Activated naive CD8-positive, alpha-beta T cell treated with anti-CD3 and anti-CD28 coated beads, Interleukin-2, amount 50 U/mL, for 24 hours (primary cell): ENCODE measurements at places on chromosomes 1 and 21.

DNA sequence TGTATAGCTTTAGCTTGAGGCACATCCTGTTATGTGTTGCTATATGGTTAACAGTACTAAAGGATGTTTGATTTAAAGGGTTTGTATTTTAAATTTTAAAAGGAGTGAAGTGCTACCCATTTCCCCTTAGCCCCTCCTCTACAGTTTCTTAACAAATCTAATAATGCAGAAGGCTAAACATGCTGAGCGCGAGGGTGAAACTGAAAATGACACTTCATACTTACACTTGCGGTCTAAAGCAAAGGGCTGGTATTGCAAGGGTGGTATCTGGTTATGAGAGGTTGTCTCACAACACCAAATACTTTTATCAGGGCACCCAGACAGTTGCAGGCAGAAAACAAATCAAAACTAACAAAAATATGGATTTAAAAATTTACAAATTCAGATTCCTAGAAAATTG, 172.3 kb downstream of the SIPA1L2 start:
- no peak for DNase-seq
- H3K4me3 ChIP-seq, result no peak overlapping the region
- peaks cover 17% of the 10 kb centered on the region for H3K4me1 ChIP-seq
- H3K36me3 ChIP-seq, result no peaks in the 10 kb centered on the region

- peaks cover 10% of the 10 kb centered on the region for H3K36me3 ChIP-seq
- peaks cover 69% of the 10 kb centered on the region for H3K4me1 ChIP-seq
- peak overlapping the region; percentile 41 for H3K4me3 ChIP-seq
- H3K27me3 ChIP-seq, result no peaks in the 10 kb centered on the region
- peak overlapping the region; percentile 87 for H3K27ac ChIP-seq
These were observed 86.6 kb upstream of the DPH5 start for GRCh38 chr1:101112051-101112780.

DNA sequence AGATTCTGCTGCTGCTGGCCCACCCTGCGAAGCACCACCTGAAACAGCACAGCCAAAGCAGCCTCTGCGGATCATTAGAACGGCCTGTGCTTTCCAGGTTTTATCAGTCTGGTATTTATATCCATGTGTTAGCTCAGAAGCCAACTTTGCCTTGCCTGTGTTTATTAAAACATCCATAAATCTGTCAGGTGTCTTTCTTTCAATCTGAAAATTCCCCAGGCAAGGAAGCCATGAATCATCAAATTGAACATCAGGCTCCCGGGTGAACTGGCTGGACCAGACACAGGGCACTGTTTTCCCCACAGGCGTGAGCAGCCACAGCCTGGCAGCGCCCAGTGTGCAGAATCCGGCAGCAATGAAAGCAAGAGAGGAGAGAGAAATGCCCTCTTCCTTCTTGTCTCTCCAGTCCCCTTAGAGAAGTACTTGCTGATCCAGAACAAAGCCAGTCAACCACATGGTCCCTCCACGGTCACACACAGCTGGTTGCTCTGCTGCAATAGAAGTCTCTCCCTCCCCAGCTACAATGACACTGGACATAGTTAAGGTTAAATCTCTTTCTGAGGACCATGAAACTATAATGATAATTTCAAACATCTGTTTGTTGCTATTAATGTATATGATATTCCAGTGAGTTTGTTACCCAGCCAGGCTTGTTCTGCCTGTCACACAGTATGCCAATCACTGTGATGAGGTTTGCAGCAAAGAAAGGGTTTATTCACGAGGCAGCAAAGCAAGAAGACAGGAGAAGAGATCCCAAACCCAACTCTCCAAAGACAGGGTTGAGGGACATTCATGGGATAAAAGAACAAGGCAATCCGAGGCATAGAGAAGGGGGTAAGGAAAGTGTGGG, 212.1 kb upstream of the FMN2 start:
- no peak overlapping the region for H3K27ac ChIP-seq
- DNase-seq, result no peak
- no peaks in the 10 kb centered on the region for H3K4me1 ChIP-seq
- no peaks in the 10 kb centered on the region for H3K36me3 ChIP-seq
- H3K4me3 ChIP-seq, result no peak overlapping the region

GRCh38 chr1:23120383-23120782, 48.3 kb downstream of the LUZP1 start:
- H3K4me3 ChIP-seq, result no peak overlapping the region
- peaks cover 3% of the 10 kb centered on the region for H3K36me3 ChIP-seq
- no peak for DNase-seq
- no peak overlapping the region for H3K27ac ChIP-seq
- H3K4me1 ChIP-seq, result peaks cover 52% of the 10 kb centered on the region

GRCh38 chr1:85200463-85201339, at the start of gene SYDE2:
SYDE2 (minus strand) TSS chr1:85201016; CDS start chr1:85200996, 20 bp downstream.
- DNase-seq, result peak; percentile 61
- peak within 1 kb of the TSS; percentile 90 for H3K4me3 ChIP-seq
- H3K4me1 ChIP-seq, result peaks cover 23% of the 10 kb centered on the region
- peaks cover 3% of the 10 kb centered on the region for H3K36me3 ChIP-seq
- H3K27me3 ChIP-seq, result peaks cover 5% of the 10 kb centered on the region
- H3K27ac ChIP-seq, result peak within 1 kb of the TSS; percentile 88

- no peaks in the 10 kb centered on the region for H3K27me3 ChIP-seq
- H3K4me3 ChIP-seq, result no peak overlapping the region
- H3K36me3 ChIP-seq, result no peaks in the 10 kb centered on the region
- no peaks in the 10 kb centered on the region for H3K4me1 ChIP-seq
- H3K27ac ChIP-seq, result no peak overlapping the region
These were observed 402.9 kb downstream of the TGFB2 start for GRCh38 chr1:218748071-218748470.

- H3K36me3 ChIP-seq, result no peaks in the 10 kb centered on the region
- DNase-seq, result no peak
- H3K4me1 ChIP-seq, result no peaks in the 10 kb centered on the region
- no peak overlapping the region for H3K27ac ChIP-seq
- H3K4me3 ChIP-seq, result no peak overlapping the region
These were observed 33.7 kb upstream of the ACTL8 start for GRCh38 chr1:17721444-17721843.

- H3K27ac ChIP-seq, result no peak overlapping the region
- H3K36me3 ChIP-seq, result no peaks in the 10 kb centered on the region
- H3K4me1 ChIP-seq, result no peaks in the 10 kb centered on the region
- no peaks in the 10 kb centered on the region for H3K27me3 ChIP-seq
These were observed 45.4 kb upstream of the GOLT1A start for GRCh38 chr1:204259196-204259595.

GRCh38 chr1:229434005-229434640, at the start of gene ACTA1:
ACTA1 (minus strand) TSS chr1:229434094; CDS start chr1:229433115, 979 bp downstream.
- H3K27me3 ChIP-seq, result peaks cover 61% of the 10 kb centered on the region
- peaks cover 13% of the 10 kb centered on the region for H3K36me3 ChIP-seq
- peaks cover 24% of the 10 kb centered on the region for H3K4me1 ChIP-seq
- no peak within 1 kb of the TSS for H3K4me3 ChIP-seq
- H3K27ac ChIP-seq, result no peak within 1 kb of the TSS

DNA sequence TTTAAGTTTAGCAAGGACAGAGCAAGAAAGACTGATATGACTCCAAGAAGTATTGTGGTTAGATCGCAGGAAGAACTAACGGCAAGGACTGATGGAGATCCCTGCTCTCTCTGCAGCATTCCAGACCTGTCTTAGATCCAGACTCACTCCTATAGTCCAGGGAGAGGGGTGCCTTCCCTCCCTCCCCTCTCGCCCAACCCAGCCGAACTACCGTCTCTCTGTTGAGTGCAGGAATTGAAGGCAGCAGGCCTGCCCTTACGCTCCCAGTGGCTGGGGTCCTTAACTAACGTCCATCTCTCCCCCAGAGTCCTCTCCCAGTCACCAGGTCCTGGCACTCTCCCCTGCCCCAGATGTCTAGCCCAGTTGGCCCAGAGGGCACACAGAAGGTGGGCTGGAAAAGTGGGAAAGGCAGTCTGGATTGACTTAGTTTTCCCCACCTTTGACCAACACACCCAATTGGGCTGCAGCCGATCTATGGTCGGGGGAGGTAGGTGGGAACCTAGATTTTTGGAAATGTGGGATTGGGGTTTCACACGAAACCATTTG, 1.1 kb downstream of the CRABP2 start:
- H3K27me3 ChIP-seq, result peaks cover 33% of the 10 kb centered on the region
- no peak for DNase-seq
- no peaks in the 10 kb centered on the region for H3K36me3 ChIP-seq
- peaks cover 23% of the 10 kb centered on the region for H3K4me1 ChIP-seq
- no peak overlapping the region for H3K27ac ChIP-seq

DNA sequence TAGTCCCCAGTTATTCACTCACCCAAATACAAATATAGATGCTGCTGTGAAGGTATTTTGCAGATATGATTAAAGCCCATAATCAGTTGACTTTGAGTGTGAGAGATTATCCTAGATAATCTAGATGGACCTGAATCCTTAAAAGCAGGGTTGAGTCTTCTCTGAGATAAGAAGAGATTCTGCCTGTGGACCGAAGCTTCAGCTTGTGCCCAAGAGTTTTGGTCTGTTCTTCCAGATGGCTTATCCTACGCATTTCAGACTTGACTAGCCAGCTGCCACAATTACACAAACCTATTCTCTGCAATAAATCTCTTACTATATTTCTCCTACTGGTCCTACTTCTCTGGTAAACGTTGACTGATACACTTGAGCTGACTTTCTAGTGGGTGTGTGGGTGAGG, 145.1 kb downstream of the KCNJ6 start:
- no peak overlapping the region for H3K4me3 ChIP-seq
- no peak overlapping the region for H3K27ac ChIP-seq
- no peak for DNase-seq
- peaks cover 7% of the 10 kb centered on the region for H3K27me3 ChIP-seq

GRCh38 chr1:85275701-85276214, 674 bp downstream of the BCL10 start:
- peak overlapping the region; percentile 86 for H3K4me3 ChIP-seq
- peak overlapping the region; percentile 89 for H3K27ac ChIP-seq
- H3K27me3 ChIP-seq, result no peaks in the 10 kb centered on the region
- H3K36me3 ChIP-seq, result peaks cover 25% of the 10 kb centered on the region

DNA sequence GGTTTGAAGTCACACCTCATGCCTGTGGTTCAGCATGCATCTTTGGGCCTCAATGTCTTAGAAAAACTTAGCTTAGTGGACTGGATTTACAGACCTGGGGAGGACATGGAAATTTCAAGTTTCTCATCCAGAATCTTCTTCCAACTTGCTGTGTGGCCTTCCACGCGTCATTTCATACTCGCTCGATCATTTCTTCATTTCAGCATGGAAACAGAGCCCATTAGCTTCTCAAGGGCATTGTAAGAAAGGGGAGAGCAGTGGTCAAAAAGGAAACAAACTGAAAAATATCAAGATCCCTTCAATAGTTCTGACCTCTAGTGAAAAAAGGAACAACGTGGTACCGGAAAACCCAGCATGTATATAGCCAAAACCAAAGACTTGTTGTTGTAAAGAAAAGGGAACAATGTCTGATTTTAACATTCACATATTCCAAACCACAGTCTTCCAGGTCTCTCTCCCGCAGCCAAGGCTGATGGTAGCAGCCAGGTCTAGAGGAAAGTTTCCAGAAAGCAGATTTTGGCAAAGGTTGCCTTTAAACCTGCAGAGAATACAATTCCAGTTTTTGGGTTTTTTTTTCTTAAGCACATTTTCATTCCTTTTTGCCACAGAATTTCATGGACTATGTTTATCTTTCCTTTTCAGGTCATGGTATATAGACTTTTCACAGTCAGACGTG, 97.0 kb upstream of the CDC42BPA start:
- H3K4me3 ChIP-seq, result no peak overlapping the region
- DNase-seq, result no peak
- no peak overlapping the region for H3K27ac ChIP-seq
- H3K27me3 ChIP-seq, result no peaks in the 10 kb centered on the region

DNA sequence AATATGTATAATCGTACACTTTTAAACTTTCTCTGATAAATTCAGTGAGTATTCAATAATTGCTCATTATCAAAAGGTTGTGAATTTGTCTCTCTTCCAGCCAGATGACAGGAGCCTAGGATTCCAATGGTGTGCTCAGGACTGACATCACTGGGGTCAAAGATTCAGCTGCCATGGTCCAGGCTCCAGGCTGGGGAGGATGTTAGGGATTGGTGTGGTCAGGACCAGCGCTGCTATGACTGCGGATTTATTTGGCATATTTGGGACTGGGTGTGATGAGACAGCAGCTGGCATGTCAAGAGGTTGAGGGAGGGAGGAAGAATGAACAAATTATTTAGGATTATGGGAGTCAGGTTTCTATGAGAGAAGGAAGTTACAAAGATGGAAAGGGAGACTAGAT, 48.2 kb upstream of the ABCA4 start:
- H3K36me3 ChIP-seq, result no peaks in the 10 kb centered on the region
- no peaks in the 10 kb centered on the region for H3K4me1 ChIP-seq
- peaks cover 9% of the 10 kb centered on the region for H3K27me3 ChIP-seq
- no peak for DNase-seq

- no peak overlapping the region for H3K4me3 ChIP-seq
- no peaks in the 10 kb centered on the region for H3K27me3 ChIP-seq
- no peak overlapping the region for H3K27ac ChIP-seq
- no peaks in the 10 kb centered on the region for H3K4me1 ChIP-seq
- no peak for DNase-seq
- H3K36me3 ChIP-seq, result no peaks in the 10 kb centered on the region
These were observed 20.9 kb downstream of the SLC2A5 start for GRCh38 chr1:9048551-9048950.

- no peak overlapping the region for H3K27ac ChIP-seq
- no peaks in the 10 kb centered on the region for H3K4me1 ChIP-seq
- H3K27me3 ChIP-seq, result peaks cover 22% of the 10 kb centered on the region
- no peak for DNase-seq
- H3K36me3 ChIP-seq, result no peaks in the 10 kb centered on the region
These were observed 91.4 kb downstream of the TAS1R2 start for GRCh38 chr1:18768086-18768485.

- peak overlapping the region; percentile 23 for H3K27ac ChIP-seq
- DNase-seq, result no peak
- no peaks in the 10 kb centered on the region for H3K27me3 ChIP-seq
- no peak overlapping the region for H3K4me3 ChIP-seq
These were observed 11.8 kb upstream of the SRM start for GRCh38 chr1:11071463-11072215.

DNA sequence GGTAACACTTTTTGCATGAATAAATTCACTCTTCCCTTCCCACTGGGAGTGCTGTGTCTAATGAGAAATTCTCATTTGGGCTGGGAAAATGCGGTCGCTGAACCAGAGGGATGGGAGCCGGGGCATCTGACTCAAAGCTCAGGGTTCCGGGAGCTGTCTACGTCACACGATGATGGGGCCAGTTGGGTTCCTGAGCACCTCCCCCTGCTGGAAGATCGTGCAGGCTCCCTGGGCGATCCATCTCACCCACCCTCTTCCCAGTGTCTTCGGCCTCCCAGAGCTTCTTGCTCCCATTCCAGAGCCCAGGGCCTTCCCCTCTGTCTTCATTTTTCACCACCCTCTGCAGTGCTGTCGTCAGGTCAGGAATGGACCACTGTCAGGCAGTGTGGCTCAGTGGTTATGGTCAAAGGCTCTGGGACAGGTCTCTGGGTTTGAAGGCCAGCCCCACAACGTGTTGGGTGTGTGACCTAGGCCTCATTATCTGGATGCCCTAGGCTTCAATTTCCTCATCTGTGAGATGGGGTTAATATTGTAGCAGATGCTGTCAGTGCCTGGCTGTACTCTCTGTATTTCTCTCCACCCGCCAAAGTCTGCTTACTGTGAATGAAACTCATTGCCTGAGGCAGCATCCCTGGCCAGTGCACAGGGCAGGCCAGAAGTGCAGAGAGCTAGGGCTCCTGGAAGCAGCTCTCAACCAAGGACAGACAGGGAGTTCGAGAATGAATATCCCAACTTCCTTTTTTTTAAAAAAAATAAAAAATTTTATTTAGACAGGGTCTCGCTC, 31.8 kb downstream of the IGSF21 start:
- H3K27me3 ChIP-seq, result no peaks in the 10 kb centered on the region
- DNase-seq, result no peak
- H3K36me3 ChIP-seq, result no peaks in the 10 kb centered on the region
- H3K4me1 ChIP-seq, result no peaks in the 10 kb centered on the region
- no peak overlapping the region for H3K27ac ChIP-seq
- no peak overlapping the region for H3K4me3 ChIP-seq

- peaks cover 18% of the 10 kb centered on the region for H3K4me1 ChIP-seq
- H3K36me3 ChIP-seq, result peaks cover 18% of the 10 kb centered on the region
- no peak overlapping the region for H3K27ac ChIP-seq
- no peak for DNase-seq
These were observed 1.8 kb downstream of the BARHL2 start for GRCh38 chr1:90715309-90715708.
